ENCODE measurements at places on chromosomes 12 and 14.

DNA sequence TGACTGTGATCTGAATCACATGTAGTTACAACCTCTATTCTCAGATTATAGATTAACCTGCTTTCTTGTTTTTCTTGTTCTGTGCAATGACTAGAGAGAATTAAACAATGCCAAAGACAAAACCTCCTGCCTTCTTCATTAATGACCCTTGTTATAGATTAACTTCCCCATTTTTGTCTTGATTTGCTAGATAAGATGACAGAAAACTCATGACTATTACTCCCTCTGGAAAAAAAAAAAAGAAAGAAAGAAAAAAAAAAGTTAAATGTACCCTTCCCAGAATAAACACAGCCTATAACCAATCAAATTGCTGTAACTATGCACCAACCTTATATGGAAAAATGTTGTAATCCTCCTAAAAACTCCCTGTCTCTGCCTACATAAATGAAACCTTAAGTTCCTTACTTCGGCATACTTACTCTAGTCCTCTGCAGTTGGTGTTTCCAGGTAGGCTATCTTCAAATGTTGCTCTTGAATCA is 41.1 kb upstream of the PCED1B start:
- DNase-seq: no peak

DNA sequence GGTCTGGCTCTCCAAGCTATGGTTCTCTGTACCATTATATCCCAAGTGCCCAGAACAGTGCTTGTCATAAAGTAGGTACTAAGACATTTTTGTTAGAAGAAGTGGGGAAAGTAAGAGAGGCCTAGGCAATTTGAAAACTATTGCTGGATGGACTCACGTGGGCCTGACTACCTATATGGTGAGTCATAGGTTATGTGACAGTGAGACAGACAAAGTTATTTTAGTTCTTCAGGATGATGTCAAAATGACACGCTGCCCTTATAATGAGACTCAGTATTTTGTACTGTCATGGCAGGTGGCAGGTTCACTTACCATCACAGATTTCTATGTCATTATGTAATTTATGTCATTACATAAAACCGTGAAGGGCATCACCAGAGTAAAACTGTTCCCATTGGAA is 53.1 kb downstream of the PARP11 start:
- DNase-seq: no peak

- DNase-seq: no peak
Measured at GRCh38 chr14:101174522-101174838, 271.0 kb upstream of the RTL1 start.

DNA sequence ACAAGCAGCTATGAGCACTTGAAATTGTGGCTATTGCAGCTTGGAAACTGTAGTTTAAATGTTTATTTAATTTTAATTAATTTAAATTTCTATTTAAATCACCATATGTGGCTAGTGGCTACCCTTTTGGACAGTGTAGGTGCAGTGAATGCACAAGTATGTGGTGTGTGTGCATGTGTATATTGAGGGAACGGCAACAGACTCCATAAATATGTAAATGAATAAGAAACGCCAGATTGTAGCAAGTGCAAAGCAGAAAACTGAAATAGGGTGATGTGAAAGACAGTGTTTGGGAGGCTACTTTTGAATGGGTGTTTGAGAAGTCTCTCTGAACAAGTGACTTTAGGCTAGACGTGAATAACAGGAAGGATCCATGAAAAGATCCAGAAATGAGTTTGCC is 32.7 kb upstream of the CCDC196 start:
- no peak for DNase-seq

DNA sequence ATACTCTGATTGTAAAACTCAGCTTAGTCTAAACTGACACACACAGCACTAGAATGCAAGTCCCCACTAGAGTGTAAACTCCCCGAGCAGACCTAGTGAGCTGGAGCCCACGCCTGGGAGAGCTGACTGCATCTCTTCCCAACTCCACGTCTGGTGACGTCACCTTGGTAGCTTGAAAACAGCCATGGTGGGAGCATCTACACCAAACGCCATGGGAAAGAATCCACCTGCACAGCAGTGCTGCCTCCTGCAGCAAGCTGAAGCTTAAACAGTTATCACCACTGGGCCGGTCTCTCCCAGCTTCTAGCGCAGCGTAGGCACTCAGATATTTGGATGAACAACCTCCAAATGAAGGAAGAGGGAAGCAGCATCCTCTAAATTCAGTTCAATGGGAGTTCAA is 4.3 kb upstream of the PAPLN start:
- no peak for DNase-seq

DNA sequence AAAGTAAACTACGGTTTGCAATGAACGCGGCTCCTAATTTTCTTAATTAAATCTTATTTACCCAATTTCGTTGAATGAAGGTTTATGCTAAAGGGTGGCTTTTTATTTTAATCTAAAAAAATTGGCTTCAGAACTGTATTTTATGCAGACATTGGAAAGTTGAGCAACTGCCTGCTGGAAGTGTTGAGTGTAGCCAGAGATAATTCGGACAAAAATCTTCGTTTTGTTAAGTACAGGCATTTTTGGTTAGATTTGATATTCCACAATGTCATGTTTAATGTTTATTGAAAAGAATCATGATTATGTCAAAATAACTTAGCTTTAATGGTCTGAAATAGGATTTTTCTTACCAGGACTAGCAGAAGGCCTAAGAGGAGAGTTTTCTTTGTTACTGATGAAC is 875 bp downstream of the IRAK3 start:
- no peak for DNase-seq

- no peak for DNase-seq
Measured at GRCh38 chr14:65291531-65291930, 121.0 kb upstream of the FUT8 start.
